HepG2 (cell line): ENCODE measurements at places on chromosomes 11 and 22. TPM values are rescaled to one million over a fixed set of nuclear protein-coding genes. Genes with fewer than 3 reads are reported as not detected.

The IL18 gene
- polyA plus RNA-seq: 2.7 and 3.6 TPM in 2 replicates

The TRIM6 gene
- polyA plus RNA-seq: not detected in 2 replicates

The TRIM44 gene
- polyA plus RNA-seq: 50.3 and 51.3 TPM in 2 replicates

The LINC01488 gene
- polyA plus RNA-seq: 0.13 and 0.26 TPM in 2 replicates

The DKK3 gene
- 0.20 and 0.67 TPM in 2 replicates for polyA plus RNA-seq

The MAPK8IP1 gene
- 2.2 and 3.1 TPM in 2 replicates for polyA plus RNA-seq

The HBB gene
- polyA plus RNA-seq: not detected in 2 replicates

The SLC22A25 gene
- 0.42 and 0.98 TPM in 2 replicates for polyA plus RNA-seq

The ASCL2 gene
- not detected in 2 replicates for polyA plus RNA-seq

- H3K4me3 ChIP-seq: no peak overlapping the region
- no peaks in the 10 kb centered on the region for H3K36me3 ChIP-seq
- no peaks in the 10 kb centered on the region for H3K27me3 ChIP-seq
These were observed 100.6 kb downstream of the FBXO7 start for GRCh38 chr22:32574958-32575910.

DNA sequence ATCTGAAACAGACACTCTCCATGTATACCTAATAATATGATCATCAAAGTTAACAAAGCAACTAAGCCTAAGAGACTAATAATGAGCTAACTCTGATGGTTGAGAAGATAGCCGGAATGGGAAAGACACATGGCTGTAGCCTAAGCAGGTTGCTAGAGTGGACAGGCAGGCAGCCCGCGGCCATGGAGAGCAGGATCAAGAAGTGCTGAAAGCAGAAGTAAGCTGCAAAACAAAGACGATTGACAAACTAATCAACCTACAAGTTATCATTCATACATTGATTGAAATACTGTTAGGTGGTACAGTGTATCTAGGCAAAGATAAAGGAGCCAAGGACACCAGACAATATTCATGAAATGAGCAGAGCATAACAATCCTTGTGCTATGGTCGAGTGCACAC, 29.3 kb downstream of the SLN start:
- H3K36me3 ChIP-seq: no peaks in the 10 kb centered on the region
- H3K4me3 ChIP-seq: no peak overlapping the region
- DNase-seq: no peak
- H3K27me3 ChIP-seq: peaks cover 4% of the 10 kb centered on the region; the same call in 1 of the 3 replicates
- no peak overlapping the region for H3K27ac ChIP-seq
- no peaks in the 10 kb centered on the region for H3K4me1 ChIP-seq

GRCh38 chr11:99366546-99366945, 345.8 kb downstream of the CNTN5 start:
- H3K36me3 ChIP-seq: no peaks in the 10 kb centered on the region
- no peak overlapping the region for H3K27ac ChIP-seq
- no peaks in the 10 kb centered on the region for H3K27me3 ChIP-seq
- no peak for DNase-seq

- no peaks in the 10 kb centered on the region for H3K4me1 ChIP-seq
- DNase-seq: no peak
- H3K36me3 ChIP-seq: no peaks in the 10 kb centered on the region
These were observed 14.5 kb downstream of the CRTAM start for GRCh38 chr11:122852796-122853160.

DNA sequence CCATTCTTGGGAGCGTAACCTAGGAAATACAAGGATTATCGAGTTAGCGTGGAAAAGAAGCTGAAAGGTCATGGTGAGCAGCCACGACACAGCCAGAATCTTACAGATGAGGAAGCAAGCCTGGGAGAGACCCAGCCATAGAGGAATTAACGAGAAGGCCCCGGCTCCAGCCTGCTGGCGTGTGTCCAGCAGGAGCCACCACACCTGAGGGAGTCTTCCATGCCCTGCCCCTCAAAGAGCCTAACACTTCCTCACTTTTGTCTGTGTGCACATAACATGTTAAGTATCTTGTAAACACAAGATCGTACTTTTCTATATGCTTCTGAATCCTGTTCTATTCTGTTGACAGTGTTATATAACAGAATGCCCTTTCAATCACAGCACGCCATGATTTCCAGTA, 18.1 kb downstream of the CECR2 start:
- no peak overlapping the region for H3K4me3 ChIP-seq
- no peaks in the 10 kb centered on the region; the same call in 1 of the 2 replicates for H3K27me3 ChIP-seq

DNA sequence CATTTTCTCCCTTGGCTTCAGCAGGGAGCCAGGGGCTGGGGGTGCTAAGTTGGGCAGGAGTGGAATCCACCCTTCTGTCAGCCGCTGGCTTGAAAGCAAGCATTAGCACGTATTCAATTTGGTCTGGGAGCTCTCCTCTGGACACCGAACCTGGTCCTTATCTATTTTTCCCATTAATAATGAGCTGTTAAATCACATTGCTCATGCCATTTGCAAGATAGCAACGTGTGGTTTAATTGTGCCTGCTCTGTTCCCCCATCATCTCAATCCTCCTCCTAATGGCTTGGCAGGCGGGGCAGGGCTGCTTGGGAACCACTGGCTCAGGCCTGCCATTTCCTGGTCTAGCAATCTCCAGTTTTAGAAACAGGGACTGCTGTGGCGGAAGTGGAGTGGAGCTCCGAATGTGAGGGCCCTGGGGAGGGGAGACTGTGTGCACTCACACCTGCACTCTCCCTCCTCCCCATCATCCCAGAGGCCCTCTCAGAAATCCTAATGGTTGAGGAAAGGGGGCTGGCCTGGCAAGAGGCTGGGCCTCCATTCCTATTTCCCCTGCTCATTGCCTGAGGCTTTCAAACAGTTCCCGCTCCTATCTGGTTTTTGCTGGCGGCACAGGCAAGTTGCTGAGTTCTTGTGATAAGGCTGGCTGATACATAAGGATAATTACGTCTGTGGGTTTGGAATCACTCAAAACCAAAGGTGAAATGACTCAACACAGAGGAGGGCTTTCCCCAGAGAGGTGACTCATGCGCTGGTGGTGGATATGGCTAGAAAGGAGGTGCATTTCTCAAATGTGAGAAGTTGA, 201.2 kb upstream of the E2F8 start:
- H3K36me3 ChIP-seq: no peaks in the 10 kb centered on the region
- no peak for DNase-seq
- H3K27me3 ChIP-seq: no peaks in the 10 kb centered on the region
- H3K4me1 ChIP-seq: no peaks in the 10 kb centered on the region

- no peaks in the 10 kb centered on the region for H3K27me3 ChIP-seq
- peaks cover 75% of the 10 kb centered on the region for H3K4me1 ChIP-seq
- no peak for DNase-seq
- H3K27ac ChIP-seq: no peak overlapping the region
These were observed 33.7 kb downstream of the IGF2 start for GRCh38 chr11:2105511-2105910.
